ENCODE measurements at places on chromosomes 2 and 18. TPM values are rescaled to one million over a fixed set of nuclear protein-coding genes. Genes with fewer than 3 reads are reported as not detected.

PIEZO2 gene
- not detected for total RNA-seq

NT5DC4 gene
- total RNA-seq = not detected

GFPT1 gene
- 22.8 TPM for total RNA-seq

GRCh38 chr2:177669625-177670330, 277.2 kb downstream of the AGPS start:
- no peak overlapping the region for H3K4me3 ChIP-seq
- peaks cover 4% of the 10 kb centered on the region for H3K27me3 ChIP-seq
- H3K4me1 ChIP-seq = peaks cover 18% of the 10 kb centered on the region
- no peaks in the 10 kb centered on the region for H3K36me3 ChIP-seq
- DNase-seq = no peak

GRCh38 chr2:232219496-232219870, 159.1 kb upstream of the ALPP start:
- DNase-seq = no peak
- H3K4me3 ChIP-seq = no peak overlapping the region
- H3K27ac ChIP-seq = no peak overlapping the region
- no peaks in the 10 kb centered on the region for H3K27me3 ChIP-seq

- no peak for DNase-seq
- no peaks in the 10 kb centered on the region for H3K4me1 ChIP-seq
- H3K4me3 ChIP-seq = no peak overlapping the region
- no peaks in the 10 kb centered on the region for H3K27me3 ChIP-seq
- no peak overlapping the region for H3K27ac ChIP-seq
Observed at GRCh38 chr2:149825473-149825872, 237.9 kb upstream of the MMADHC start.

DNA sequence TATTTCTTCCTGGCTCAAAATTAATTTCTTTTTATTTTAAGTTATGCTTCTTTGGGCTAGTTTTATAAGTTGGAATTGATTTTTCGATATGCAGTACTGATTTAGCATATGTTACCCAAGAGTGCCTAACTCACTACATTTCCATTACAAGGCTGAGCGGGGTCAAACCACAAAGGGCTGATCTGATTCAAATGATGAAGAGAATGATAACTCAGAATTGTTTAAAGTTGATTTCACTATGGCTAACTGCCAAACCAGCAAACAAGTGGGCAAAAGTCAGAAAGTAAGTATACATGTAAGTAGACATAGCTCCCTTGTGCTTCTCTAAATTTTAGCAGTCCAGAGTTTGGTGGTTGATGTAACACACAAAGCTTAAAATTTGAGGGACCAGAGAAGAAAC, 35.6 kb downstream of the RAD51AP2 start:
- H3K27ac ChIP-seq = no peak overlapping the region
- H3K4me1 ChIP-seq = no peaks in the 10 kb centered on the region
- H3K4me3 ChIP-seq = no peak overlapping the region
- no peak for DNase-seq

- H3K4me1 ChIP-seq = no peaks in the 10 kb centered on the region
- no peak overlapping the region for H3K27ac ChIP-seq
- H3K36me3 ChIP-seq = no peaks in the 10 kb centered on the region
- H3K27me3 ChIP-seq = no peaks in the 10 kb centered on the region
Observed at GRCh38 chr18:53234610-53235009, 894.6 kb downstream of the DCC start.

DNA sequence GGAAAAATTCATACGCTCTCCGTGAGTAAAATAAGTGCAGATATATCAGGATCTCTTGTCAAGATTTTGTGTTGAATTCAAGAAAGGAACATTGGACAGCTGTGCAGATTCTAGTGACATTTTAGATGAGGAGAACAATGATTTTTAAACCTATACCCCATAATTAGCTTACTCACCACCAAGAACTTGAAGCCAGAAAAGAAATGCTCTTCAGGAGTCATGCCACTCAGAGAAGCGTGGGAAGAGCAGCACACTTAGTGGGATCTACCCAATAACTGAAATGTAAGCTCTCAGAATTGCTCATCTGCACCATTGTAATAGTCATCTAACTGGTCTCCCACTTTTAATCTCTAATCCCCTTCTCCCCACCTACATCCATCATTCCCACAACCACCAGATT, 9.2 kb upstream of the ERMN start:
- H3K27ac ChIP-seq = no peak overlapping the region
- no peak overlapping the region for H3K4me3 ChIP-seq
- no peak for DNase-seq
- no peaks in the 10 kb centered on the region for H3K27me3 ChIP-seq
- H3K4me1 ChIP-seq = peaks cover 44% of the 10 kb centered on the region
